NB4 (cell line): ENCODE measurements at places on chromosomes 3 and 15.

- peak; percentile 65 for DNase-seq
Measured at GRCh38 chr3:15081960-15082664, 16.8 kb downstream of the RBSN start.

- DNase-seq = peak; percentile 23
Measured at GRCh38 chr3:110736332-110736731, 335.3 kb upstream of the NECTIN3 start.

DNA sequence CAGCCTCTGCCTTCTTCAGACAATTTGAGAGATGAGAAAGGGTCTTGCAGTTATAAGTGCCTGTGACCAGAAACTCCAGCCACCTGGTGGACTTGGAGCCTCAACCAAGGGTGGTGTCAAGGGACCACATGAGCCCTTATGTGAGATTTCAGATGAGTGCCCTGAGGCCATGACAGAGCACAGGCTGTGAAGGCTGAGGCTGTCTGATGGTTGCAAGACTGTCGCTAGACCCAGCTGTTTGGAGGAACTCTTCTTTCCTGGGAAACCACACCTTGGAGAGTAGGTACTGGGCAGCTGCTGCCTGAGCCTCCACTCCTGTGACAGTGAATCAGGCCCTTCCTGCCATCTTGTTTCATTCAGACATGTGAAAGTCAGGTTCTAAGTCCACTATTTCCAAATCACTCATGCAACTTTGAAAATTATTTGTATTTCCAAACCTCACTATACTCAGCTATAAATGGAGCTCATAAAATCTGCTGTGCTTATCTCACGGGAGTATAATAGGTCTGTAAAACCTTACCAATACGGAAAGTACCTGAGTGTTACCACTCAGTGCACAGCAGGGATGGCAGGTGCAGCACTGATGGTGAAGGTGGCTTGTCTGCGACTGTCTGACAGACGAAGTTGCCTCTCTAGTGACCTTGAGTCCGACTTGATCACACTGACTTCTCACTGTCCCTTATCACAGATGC is 99.4 kb downstream of the RPL39L start:
- no peak for DNase-seq

DNA sequence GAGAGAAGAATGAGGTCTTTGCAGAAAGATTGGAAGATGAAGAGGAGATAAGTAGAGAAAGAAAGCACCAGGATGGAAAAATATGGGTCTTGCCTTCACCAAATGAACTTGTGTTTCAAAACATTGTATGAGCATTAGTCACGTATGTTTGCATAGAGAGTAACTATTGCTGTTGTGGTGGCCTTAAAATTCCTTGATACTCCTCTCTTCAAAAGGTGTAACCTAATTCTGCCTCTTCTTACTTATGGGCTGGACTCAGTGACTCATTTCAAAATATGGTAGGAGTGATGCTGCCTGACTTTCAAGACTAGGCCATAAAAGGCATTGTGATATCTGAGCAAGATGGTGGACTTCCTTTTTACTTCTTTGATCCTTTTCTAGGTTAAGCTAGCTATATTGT is 228.7 kb upstream of the ZNF385D start:
- DNase-seq = no peak

DNA sequence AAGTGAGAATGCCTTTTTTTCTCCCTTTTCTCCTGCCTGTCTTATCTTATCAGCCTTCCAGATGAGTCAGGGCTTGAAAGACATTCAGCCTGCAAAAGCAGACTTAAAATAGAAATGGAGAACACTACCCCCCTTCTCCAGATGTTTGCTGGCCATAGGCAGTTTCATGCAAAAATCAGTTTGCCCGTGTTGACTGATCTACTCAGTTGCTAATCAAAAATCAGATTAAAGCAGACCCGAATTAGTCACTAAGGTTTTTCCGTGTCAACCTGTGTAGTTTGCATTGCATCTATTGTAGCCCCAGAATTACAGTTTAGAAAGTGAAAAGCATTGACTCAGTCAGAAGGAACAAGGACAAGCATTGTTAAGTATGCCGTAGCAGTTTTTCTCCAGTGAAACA is 56.2 kb downstream of the IL5RA start:
- DNase-seq = no peak

- DNase-seq = no peak
Measured at GRCh38 chr3:2652386-2652785, 457.8 kb downstream of the IL5RA start.

GRCh38 chr3:4306860-4307259 is 3.7 kb downstream of the SETMAR start:
- no peak for DNase-seq

DNA sequence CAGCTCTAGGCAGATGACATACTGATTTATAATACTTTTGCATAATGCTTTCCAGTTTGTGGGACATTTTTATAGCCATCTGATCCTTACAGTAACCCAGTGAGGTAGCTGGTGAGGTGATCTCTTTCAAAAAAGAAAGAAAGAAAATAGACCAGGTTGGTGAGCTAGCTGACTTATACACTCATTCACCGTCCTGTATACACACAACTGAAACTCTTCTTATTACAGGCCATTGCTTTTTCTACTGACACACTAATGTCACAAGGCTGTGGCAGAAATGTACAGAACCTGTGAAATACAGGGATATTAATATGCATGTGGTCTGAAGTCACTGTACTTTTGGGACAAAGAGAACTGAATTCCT is 150.2 kb upstream of the BHLHE40 start:
- DNase-seq = no peak

- no peak for DNase-seq
Measured at GRCh38 chr3:83968356-83968755, 990.4 kb upstream of the CADM2 start.

GRCh38 chr3:20488151-20488550 is 302.1 kb upstream of the SGO1 start:
- DNase-seq = no peak

GRCh38 chr15:36826948-36827347 is 247.5 kb downstream of the CDIN1 start:
- DNase-seq = no peak

- DNase-seq = peak; percentile 52
Measured at GRCh38 chr15:38252481-38253350, at the start of gene SPRED1. Gene SPRED1, plus strand, starts transcription at chr15:38252836. Its CDS starts 350 bp downstream, at chr15:38253186.

- DNase-seq = no peak
Measured at GRCh38 chr3:169895072-169895471, 16.3 kb upstream of the SAMD7 start.

- no peak for DNase-seq
Measured at GRCh38 chr15:66133247-66133885, 120.2 kb downstream of the MEGF11 start.

GRCh38 chr3:123055352-123055751 is 11.5 kb upstream of the PDIA5 start:
- no peak for DNase-seq
